Upper lobe of left lung (tissue), 6 donors: ENCODE measurements at places on chromosomes 2 and 18.

DNA sequence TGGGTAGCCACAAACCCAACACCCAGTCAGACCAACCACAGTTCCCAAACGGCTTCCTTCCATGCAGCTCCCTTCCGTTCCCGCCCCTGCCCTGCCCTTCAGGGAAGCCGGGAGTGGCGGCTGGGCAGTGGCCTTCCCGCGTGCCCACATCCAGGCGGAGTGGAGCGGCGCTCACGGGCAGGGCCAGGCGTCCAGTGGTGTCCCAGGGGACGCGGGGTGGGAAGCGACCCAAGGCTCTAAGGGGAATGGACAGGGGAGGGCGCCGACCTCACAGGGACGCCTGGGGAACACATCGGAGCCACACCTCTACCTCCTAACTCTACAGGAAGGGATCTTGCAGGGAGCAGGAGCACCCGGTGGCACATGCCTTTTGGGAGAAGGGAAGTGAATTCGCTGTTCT lies 225.9 kb upstream of the MGAT5 start:
- peak; percentile 75 for DNase-seq

DNA sequence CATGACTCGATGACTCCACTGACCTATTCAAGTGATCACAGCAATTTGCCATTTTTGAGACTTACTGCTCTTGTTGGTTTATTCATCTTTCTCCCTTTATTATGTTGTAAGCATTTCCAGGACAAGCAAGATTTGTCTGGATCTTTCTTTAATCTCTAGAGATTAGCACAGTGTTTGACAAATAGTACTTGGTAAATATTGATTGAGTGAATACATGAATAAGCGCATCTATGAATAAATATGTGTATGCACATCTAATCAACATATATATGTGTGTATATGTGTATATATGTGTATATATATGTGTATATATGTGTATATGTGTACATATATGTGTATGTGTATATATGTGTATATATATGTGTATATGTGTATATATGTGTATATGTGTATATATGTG lies 7.3 kb downstream of the TMX3 start:
- DNase-seq, result no peak

GRCh38 chr2:141714496-141714895 lies 416.3 kb downstream of the LRP1B start:
- no peak for DNase-seq

GRCh38 chr2:11665510-11666362 lies 4.3 kb downstream of the NTSR2 start:
- no peak for DNase-seq

DNA sequence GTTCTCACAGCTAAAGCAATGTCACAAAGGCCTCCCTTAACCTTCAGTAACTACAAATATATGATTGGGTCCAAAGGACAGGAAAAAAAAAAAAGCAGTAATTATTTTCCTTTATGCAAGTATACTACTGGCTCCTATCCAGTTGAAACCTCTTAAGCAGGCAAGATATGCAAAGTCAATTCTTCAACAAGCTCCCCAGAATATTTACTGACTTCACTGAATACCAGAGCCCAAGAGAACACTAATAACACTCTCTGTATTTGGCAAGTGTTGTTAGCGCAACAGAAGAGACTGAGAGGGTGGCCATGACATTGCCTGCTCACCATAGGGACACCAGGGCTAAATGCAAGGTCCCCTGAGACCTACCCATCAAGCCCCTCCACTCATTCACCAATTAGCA lies 74.5 kb downstream of the AP1S3 start:
- no peak for DNase-seq

- no peak for DNase-seq
Measured at GRCh38 chr2:160934263-160934662, 226.0 kb upstream of the TANK start.

- no peak for DNase-seq
Measured at GRCh38 chr18:58896268-58896667, 31.6 kb downstream of the ZNF532 start.

- DNase-seq, result no peak
Measured at GRCh38 chr18:74803769-74804168, 206.1 kb downstream of the ZNF407 start.

DNA sequence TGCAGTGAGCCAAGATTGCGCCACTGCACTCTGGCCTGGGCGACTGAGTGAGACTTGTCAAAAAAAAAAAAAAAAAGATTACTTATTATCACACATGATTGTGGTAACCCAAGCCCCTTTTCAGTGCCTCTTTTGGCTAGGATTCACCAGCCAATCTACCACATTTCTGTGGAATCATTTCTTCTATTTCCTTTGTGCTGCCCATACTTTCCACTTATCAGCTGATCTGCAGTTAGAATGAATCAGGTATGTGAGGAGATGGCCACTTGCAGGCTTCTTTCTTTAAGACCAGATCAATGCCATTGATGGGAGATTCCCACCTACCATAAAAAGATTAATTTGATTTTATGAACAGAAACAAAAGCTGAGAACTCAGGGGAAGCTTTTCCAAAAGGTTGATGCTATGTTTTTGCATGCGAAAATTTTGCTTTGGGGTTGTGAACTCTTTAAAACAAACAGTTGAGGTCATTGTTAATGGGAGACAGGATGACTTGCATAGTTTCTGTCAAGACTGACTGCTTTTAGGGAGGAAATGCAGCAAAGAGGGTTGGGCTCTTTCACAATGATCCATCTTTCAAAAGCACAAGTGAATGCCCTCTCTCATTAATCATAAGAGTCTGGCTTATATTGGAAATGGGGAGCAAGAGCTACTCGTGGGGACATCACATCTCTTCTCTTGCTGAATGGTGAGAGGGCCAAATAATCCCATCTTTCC lies 66.9 kb upstream of the CYP26B1 start:
- DNase-seq, result no peak

DNA sequence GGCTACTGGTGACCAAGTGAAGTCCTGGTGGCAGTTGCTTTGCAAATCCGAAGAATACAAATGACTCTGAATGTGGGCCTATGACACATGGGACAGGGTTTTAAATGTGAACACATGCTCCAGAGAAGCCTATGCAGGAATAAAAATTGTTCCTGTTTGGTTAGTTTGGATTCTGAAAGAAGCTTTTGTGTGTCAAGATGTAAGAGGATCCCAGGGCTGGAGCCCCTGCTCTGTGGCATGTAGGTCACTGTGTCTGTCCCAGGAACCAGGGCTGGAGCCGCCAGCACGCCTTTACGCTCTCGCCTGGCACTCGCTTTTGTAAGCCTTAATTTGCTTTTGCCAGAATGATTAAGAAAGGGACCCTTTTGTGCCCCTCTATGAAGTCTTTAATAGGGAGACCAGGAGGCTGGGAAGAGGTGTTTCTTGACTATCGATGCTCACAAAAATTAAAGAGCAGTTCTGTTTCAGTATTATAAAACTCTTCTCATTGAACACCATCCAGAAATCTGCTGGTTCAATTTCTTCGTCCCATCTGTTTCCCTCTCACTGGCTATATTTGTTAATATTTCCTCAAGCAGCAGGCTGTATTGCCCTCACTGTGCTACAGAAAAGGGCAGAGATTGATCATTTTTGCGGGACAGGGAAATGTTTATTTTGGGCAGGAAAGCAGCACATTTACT lies 532.7 kb upstream of the POU3F3 start:
- no peak for DNase-seq

GRCh38 chr2:106108351-106108750 lies 85.8 kb downstream of the UXS1 start:
- no peak for DNase-seq

- peak; percentile 12 for DNase-seq
Measured at GRCh38 chr2:236674238-236674637, 104.6 kb downstream of the ACKR3 start.

DNA sequence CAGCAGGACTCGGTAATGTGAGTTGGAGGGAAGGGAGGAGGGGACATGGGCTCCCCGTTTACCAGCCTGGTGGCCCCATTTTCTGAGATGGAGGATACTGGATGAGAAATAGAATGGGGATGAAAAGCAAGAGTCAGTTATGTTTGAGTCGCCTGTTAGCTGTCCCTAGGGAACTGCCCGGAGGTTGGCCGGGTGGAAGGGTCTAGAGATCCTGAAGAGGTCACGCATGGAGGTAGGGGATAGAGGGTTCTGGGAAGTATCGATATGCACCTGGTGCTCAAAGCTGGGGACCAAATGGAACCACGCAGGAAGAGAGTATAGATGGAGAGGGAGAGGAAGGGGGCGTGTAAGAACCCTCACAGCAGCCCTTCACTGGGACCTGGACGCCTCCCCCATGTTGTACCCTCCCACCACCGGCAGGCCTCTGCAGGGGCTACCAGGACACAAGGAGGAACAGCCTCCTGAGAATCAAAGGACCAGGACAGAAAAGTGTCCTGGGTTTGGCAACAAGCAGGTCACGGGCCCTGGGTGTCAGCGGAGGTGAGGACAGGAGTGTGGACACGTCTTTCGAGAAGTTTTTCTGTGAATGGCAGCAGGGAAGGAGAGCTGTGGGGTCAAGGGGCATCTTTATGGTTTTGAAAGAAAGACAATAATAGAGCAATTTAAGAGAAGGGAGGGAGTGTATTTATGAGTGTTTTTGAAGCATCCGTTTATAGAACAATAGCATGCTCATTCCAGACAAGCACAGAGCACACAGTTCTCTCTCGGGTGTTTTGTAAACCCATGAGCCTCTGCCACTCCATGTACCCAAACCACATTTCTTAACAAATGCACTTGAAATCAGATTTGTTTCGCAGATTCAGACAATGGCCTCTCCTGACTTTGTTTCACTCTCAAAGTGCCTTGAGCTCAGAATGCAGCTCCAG lies 132.2 kb downstream of the SMAD7 start:
- DNase-seq, result no peak

- DNase-seq, result no peak
Measured at GRCh38 chr2:70790136-70790828, at the start of gene FIGLA. Gene FIGLA, minus strand, starts transcription at chr2:70790643. Its CDS starts 5 bp downstream, at chr2:70790638.

- no peak for DNase-seq
Measured at GRCh38 chr2:85702172-85702571, 8.0 kb downstream of the GNLY start.

DNA sequence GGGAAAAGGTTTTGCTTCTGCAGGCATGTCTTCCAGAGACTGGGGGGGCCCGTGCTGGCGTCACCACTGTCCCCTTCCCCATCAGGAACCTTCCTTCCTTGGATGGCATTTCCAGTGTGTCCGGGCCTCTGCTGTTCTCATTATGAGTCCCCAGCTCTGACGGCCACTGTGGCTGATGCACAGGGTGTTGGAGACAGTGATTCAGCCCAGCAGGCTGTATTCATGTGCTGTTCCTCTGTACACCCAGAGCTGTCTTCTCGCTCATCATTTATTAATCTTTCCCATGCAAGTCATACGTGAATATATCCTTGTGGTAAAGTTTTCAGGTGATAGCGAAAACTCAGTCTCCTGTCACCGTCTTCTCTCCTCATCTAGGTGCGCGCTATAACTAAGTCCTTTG lies 57.7 kb downstream of the ASAP2 start:
- DNase-seq, result no peak

GRCh38 chr2:100352521-100352920 lies 30.2 kb upstream of the LONRF2 start:
- no peak for DNase-seq

- DNase-seq, result no peak
Measured at GRCh38 chr18:13076886-13077285, 85.7 kb downstream of the CEP192 start.

GRCh38 chr2:43269074-43269572 lies 42.7 kb upstream of the ZFP36L2 start:
- DNase-seq, result peak; percentile 75

- DNase-seq, result no peak
Measured at GRCh38 chr2:17429130-17429529, 89.1 kb downstream of the RAD51AP2 start.
